ENCODE measurements at places on chromosomes 11 and 22.

DNA sequence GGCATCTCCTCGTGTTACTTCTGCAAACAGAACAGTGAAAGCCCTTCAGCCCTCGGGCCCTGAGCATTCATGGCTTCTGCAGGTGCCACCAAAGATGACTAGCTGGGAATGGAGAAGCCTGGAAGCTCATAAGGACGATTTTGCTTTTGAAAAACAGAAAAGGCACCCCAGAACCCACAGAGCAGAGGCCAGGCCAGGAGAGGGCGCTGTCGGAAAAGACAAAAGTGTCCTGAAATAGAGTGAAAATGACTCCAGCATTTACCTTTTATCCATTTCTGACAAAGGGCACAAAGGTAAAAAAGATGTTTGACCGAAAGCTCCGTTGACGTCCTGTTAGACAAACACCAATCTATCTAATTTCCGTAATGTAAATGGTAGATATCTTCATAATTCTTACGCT is 37.6 kb downstream of the ZNF195 start:
- DNase-seq = peak; percentile 39

- DNase-seq = no peak
Observed at GRCh38 chr11:66529069-66529468, 16.8 kb downstream of the ZDHHC24 start.

GRCh38 chr11:75135651-75136050 is 15.3 kb upstream of the SLCO2B1 start:
- no peak for DNase-seq

GRCh38 chr11:28110821-28111200 is 2.6 kb downstream of the METTL15 start:
- DNase-seq = no peak

- no peak for DNase-seq
Observed at GRCh38 chr22:27879923-27880322, 39.1 kb downstream of the PITPNB start.

GRCh38 chr22:47629791-47630655 is 867.6 kb downstream of the TBC1D22A start:
- DNase-seq = no peak

DNA sequence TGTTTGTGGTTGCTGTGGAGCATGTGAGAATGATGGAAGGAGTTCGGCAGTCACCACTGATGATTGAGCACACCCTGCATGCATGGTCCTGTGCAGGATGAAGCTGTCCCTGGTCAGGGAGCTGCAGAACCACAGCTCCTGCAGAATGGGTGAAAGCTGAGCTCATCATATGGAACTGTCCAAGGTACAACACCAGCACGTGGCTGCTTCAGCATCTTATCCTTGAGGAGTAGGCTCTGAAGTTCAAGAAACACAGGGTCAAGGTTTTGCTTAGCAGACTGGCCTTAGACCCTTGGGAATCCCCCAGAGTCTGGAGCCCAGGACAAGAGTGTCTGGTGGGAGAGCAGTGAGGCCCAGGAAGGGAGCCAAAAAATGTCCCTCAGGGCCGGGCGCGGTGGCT is 182.4 kb upstream of the LARGE1 start:
- no peak for DNase-seq

- DNase-seq = no peak
Observed at GRCh38 chr22:19195796-19196731, 17.5 kb upstream of the SLC25A1 start.

DNA sequence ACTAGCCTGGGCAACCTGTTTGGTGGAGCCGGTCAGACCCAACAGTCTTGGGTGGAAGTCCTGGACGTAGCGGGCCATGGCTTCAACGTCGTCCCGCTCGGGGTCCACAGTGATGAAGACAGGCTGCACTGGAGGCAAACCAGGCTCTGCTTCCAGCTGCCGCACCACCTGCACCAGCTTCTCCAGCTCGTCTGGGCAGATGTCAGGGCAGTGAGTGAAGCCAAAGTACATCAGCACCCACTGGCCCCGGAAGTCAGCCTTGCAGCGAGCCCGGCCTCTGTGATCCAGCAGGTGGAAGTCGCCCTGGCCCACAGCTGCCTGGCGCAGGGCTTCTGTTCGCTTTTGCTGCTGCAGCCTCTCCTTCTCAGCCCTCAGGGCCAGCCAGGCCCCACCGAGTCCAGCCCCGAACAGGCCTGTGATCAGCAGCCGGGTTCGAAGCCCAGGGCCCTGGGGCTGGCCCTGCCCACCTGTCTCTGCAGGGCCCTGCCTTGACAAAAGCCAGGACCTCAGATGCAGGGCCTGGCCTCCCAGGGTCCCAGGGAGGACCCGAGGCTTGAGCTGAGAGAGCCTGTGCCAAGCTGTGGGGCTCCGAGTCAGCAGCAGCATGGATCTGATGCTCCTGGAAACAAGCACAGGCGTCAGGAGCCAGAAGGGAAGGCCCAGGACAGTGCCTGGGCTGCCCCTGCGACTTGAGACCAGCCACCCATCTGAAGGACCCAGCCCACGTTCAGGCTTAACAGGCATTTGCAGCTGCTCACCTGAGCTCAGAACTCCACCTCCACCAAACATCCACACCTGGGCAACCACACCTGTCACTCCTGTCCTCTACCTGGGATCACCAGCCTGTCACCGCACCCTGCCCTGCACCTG is 1.4 kb downstream of the SCO2 start:
- no peak for DNase-seq

GRCh38 chr11:99383648-99384245 is 363.0 kb downstream of the CNTN5 start:
- no peak for DNase-seq

DNA sequence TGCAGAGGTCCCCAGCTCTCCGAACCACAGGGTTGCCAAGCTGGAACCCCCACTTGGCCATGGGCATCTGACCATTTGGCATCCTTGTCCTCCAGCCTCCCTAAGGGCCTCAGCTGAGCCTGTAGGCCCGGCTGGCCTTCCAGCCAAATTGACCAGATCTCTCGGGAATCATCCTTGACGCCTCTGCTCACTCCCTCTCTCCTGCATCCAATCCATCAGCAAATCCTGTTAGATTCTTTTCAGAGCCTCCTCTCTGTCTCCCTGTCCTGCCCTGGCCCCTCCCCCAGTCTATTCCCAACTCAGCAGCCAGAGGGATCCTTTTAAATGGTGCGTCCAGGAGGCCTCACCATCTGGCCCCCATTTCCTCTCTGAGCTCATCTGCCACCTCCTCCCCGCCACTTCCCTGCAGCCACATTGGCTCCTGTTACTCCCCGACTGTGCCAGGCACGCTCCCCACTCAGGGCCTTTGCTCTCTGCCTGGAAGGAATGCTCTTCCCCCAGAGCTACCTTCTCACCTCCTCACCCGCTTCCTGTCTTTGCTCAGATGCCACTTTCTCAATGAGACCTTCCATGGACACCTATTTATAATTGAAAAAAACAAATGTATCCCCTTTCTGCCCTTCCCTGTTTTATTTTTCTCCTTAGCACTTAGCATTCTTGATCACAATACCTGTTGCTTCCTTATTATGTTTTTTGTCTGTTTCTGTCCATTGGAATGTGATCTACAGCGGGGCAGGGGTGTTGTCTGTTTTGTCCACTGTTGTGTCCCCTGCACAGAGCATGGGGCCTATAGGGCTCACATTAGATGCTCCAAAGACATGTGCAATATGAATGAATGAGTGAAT is 78.1 kb downstream of the NFAM1 start:
- no peak for DNase-seq

DNA sequence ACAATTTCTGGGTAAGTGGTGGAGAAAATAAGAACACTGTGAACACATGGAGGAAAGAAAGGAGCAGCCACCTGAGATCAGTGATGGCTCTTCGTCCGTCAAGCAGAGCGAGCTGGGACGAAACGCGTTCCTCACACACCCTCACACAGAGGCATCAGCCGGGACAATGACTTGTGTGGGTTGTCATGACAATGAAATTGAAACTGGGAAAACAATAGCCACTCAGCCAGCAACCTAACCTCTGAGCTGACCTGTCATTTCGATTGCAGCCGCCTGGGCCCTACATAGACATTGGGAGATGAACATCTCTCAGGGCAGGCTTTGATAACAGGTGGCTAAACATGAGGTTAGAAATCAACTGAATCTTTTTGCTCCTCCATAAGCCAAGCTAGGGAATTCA is 51.3 kb downstream of the TRIM29 start:
- DNase-seq = no peak

- DNase-seq = no peak
Observed at GRCh38 chr11:30310623-30311022, 12.3 kb upstream of the ARL14EP start.

GRCh38 chr11:114784216-114784615 is 105.9 kb downstream of the NXPE2 start:
- no peak for DNase-seq

- DNase-seq = no peak
Observed at GRCh38 chr22:27984723-27985122, 65.7 kb upstream of the PITPNB start.

- DNase-seq = no peak
Observed at GRCh38 chr22:18966748-18967147, 30.7 kb upstream of the PRODH start.

DNA sequence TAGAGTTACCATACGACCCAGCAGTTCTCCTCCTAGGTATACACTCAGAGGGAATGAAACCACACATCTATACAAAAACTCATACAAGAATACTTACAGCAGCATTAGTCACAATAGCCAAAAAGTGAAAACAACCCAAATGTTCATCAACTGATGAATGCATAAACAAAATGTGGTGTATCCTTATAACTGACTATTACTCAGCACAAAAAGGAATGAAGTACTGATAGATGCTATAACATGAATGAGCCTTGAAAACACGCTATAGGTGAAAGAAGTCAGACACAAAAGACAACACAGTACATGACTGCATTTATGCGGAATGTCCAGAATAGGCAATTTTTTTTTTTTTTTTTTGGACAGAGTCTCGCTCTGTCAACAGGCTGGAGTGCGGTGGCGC is 23.1 kb downstream of the NCAPD3 start:
- DNase-seq = no peak

GRCh38 chr11:122207921-122208764 is 92.1 kb upstream of the BLID start:
- no peak for DNase-seq

DNA sequence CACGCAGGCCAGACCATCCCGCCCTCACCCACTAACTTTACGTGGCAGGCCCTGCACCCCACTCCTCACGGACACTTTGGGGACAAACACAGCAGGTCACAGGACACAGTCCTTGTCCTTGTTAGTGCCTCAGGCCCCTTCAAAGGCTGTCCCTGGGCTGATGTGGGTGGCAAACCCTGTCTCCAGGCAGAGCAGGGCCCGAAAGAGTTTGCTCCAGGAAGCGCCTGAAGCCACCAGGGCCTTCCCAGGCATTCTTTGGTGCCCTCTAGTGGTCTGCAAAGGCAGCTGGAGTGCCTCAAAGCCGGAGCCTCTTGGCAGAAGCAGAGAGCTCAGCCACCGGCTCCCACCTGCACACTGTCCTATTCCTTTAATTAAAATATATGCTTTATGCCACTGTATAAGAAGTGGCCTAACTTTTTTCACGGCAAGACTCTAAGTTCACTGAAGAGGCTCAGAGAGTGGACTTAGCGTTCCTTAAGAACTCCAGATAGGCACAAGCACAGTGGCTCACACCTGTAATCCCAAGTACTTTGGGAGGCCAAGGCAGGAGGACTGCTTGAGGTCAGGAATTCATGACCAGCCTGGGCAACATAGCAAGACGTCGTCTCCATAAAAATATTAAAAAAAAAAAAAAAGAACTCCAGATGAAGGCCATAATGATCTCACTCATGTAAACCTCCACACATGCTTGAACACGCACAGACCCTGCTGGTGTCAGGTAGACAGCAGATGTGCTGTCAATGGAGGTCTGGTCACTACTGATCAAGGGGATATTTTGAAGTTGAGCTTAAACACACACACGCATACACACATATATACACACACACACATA is 11.1 kb downstream of the TXN2 start:
- peak; percentile 90 for DNase-seq

DNA sequence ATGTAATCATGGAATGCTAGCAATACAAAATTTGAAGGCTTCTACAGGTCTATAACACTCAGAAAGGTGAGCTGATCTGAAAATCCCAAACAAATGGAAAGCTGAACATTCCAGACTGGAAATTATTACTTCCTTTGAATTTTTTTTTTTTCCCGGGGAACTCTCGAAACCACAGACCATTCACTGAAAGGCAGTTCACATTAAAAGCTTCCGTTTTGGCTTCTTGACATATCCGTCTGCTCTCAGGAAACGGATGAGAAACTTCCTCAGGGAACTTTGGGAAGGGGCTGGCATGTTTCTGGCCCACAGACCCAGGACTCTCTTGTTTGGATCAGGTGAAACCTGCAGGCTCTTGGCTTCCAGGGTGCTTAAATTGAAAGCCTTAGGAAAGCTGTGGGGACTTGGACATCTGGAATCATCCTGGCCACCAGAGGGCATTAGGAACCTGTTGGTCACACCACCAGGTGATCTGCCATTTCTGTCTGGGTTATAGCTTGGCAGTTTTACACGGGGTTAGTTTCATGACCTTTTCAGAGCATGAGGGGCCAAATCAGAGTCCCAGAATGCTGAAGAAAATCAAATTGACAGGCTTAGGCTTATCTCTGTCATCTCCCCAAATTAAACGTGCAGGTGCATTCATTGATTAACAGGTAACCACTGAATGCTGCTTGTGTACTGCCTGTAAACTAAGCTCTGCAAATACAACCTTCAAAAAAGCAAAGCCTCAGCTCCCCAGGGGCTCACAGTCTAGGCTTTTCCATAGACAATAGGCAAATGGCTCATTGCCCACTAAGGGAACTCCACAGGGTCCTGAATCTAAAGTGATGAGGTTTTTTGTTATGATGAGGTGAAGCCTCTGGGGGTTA is 22.7 kb upstream of the GRAMD1B start:
- peak; percentile 74 for DNase-seq

GRCh38 chr11:10116588-10116987 is 177.4 kb downstream of the SBF2 start:
- DNase-seq = no peak

DNA sequence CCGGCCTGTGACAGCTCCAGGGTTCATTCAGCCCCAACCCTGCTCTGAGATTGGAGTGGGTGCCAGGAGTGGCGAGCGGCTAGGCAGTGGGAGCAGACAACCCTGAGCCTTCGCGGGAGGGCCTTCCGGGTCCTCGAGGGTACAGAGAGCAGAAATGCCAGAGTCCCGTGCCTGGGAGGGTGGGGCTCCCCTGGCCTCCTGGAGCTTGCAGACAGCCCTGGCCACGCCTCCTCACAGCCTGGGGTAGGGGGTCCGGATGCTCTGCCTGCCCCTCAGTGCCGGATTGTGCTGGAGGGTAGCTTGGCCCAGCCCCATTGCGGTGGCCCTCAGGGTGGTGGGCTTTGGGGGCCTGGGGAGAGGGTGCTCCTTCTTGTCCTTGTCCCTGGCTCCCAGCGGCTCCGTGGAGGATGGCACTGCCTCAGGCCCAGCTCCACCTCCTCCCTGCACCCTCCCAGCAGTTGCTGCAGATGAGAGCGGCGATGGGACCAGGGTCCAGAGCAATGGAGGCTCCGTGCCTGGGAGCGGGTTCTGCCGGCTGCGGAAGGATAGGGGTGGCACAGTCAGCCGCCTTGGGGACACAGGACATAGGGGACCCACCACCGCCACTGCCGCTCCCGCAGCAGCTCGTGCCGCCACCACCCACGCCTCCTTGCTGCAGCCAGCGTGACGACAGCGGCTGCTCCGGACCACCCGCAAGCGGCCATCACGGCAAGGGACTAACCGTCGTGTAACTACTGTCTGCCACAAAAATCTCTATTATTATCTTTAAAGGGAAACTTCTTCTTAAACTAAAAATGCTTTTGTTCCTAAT is 34.9 kb upstream of the OR10G7 start:
- DNase-seq = peak; percentile 11

GRCh38 chr11:125093502-125093901 is 17.9 kb downstream of the TMEM218 start:
- no peak for DNase-seq

GRCh38 chr11:100562128-100562527 is 125.0 kb upstream of the ARHGAP42 start:
- no peak for DNase-seq
